Activated CD4-positive, alpha-beta T cell treated with anti-CD3 and anti-CD28 coated beads, Interleukin-2, Interleukin-4, amounts not matched to agents 100 ng/mL and 50 ng/mL, durations not matched to agents 16 hours and 8 hours (primary cell): ENCODE measurements at places on chromosomes 3 and 15.
A peak's percentile ranks its signal among the peaks of the same experiment; 100 is the strongest.

GRCh38 chr3:186520957-186521842 is 23.0 kb downstream of the CRYGS start:
- peak; percentile 80 for DNase-seq

DNA sequence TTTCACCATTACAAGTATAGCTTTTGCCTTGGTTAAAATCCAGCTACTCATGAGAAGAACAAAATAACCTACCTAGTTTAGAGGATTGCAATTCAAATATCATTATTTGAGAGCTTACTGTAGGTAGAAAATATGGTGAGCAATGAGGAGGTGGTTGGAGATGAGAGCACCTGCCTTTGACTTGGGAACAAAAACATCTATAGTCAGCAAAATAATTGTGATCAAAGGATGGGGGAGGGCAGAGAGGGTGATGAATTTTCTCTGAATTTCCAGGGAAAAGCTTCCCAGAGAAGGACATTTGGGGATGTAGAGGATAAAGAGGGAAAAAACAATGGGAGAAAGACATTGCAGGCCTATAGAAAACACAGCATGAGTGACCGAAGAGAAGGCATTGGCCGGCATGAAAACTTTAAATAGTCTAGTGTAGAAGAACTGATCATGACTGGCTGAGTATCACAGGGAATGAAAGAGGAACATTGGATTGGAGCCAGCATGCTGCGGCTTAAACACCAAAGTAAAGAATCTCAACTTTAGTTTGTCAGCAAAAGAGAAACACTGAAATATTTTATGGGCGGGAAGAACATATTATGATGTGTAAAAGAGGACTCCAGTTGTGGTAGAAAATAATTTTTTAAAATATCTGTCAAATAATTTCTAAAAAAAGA is 581.3 kb downstream of the UNC13C start:
- no peak for DNase-seq

DNA sequence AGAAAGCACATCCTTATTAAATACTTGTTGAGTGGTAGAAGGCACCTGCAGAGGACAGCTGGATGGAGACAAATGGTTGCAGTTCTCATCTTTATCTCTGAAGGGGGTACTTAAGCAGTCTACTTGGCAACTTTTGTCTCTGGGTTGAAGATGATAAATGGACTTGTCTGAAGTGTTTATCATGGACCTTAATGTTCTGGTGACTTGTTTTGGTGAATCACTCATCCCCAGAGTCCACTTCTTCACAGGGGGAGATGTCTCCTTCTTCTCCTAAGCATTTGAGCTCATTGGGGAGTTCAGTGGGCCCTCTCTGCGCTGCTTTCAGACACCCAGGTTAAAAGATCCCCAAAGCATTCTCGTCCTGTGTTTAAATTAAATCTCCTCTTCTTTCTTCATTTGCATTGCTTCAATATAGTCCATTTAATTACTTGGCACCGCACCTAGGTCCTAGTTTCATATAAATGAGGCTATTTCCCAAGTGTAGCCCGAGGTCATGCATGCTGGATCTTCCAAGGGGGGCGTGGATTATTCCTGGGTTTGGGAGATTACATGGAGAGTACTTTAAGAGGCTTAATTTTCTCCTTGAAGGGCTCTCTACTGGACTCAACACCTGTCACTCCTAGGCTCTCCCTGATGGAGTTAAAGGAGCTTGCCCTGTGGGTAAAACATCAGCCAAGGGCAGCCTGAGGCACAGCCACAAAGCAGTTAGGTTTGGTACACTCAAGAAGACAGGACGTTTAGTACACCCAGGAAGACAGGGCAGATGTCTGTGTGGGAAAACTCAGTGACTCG is 239.3 kb upstream of the C2CD4B start:
- no peak for DNase-seq

GRCh38 chr3:110902453-110903085 is 169.0 kb upstream of the NECTIN3 start:
- no peak for DNase-seq

DNA sequence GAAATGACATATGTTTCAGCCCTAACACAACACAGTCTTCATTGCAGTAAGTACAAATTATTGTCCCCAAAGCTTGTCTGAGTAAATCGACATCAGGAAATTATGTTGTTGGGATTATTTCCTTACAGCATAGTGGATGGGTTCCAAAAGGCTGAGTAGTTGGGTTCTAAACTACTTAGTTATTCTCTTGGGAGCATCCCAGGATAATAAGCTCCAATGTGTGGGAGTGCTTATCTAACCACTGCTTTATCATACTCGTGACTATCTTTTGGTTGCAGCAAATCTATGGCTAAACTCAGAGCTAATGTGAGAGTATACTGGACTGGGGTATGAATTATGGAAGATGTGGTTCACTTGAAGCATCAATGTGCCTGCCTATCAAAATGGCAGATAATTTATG is 128.5 kb downstream of the RBMS3 start:
- no peak for DNase-seq

DNA sequence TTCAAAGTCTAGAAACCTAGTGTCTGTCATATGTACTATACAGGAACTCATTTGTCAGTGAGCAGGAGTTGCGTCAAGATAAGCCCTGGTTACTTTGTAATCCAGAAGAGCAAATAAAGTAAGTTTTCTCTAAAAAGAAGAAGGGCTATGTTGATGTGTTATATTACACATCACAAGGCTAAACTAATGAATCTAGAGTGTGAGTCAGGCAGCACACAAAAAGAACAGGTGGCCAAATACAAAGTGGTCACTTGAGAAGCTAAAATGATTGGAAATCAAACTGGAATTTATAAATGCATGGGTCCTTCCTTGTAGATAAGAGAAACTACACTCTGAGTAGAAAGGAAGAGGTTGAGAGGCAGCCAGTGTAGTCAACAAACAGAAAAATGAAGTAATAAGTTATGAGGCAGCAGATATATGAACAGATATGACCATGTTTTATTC is 771.6 kb downstream of the DIPK2A start:
- no peak for DNase-seq

GRCh38 chr3:192991356-192991755 is 73.7 kb upstream of the MB21D2 start:
- no peak for DNase-seq

- DNase-seq: peak; percentile 37
Measured at GRCh38 chr15:38002883-38003477, 68.5 kb downstream of the TMCO5A start.

GRCh38 chr3:8837162-8837561 is 67.7 kb upstream of the OXTR start:
- no peak for DNase-seq

DNA sequence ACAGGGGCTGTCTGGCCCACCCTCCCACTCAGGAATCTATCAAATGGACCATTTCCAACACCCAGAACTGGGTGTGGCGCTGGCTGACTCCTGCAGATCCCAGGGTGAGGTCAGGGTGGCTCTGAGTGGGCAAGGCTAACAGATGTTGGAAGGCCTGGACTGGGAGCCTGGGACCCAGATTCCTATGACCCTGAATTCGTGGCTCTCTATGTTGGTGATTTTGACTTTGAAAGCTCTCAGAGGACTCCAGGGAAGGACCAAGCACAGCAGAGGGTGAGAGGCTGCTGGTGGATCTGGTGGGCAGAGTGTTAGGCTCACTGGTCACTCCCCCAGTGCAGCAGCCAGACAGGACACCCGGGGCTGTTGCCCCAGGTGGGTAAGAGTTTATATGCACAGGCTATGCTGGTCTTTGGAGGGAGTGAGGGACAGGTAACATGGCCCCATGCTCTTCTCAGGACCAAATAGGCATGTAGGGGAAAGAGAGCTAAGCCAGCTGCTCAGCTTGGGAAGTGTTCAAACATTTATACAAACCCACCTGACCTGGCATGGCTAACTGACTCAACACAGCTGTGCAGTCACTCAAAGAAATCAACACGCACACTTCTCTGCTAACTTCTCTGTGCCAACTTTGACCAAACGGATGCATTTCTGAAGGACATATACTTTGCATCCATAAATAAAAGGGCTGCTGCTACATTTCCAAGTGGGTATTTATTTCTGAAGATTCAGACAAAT is 62.6 kb upstream of the RAB6B start:
- no peak for DNase-seq

DNA sequence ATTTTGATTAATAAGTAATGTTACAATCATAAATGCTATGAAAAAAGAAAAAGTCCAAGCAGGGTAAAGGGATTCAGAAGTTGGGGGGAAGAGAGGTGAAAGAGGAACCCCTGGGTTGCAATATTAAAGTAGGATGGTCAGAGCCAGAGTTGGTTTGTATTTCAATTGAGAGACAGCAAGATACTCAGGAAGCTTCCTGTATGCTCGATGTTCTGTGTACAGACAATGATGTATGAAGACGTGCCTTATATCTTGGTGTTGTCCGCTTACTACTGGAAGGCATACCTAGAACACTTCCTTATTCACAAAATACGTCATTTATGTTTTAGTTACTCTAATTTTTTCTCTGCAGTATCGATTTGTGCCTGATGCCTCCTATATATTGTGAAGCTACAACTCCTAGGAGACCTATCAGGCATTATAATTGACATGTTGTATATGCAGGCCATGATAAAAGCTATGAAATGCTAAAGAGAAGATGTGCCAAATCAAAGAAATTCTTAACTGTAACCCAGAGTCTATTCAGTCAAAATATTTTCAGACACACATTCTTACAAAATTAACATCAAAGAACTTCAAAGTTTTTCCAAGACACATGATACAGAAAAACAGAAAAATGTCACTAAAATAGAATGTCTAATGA is 87.5 kb downstream of the TBL1XR1 start:
- DNase-seq: no peak

- no peak for DNase-seq
Measured at GRCh38 chr3:124783696-124784095, 53.4 kb downstream of the UMPS start.

GRCh38 chr3:187838016-187838540 is 92.8 kb upstream of the BCL6 start:
- DNase-seq: no peak

GRCh38 chr3:194431554-194431953 is 32.5 kb upstream of the GP5 start:
- DNase-seq: no peak

DNA sequence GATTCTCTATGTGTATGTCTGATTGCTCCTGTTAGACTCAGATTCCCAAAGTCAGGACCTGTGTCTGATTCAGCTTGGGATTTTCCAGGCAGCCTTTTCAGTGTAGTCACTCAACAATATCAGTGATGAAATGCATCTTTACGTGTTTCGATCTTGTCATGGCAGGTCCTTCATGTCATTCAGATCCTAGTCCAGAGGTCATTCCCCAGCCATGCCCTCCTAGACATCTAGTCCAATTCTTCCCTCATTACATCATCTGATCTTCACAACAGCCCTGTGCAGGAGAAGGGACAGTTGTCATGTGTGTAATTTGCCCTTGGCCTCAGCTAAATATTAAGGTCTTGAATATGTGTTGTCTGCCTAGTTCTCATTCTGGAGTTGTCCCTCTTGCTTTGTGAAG is 153.2 kb upstream of the NR2E3 start:
- no peak for DNase-seq

- DNase-seq: no peak
Measured at GRCh38 chr3:87546216-87546615, 269.8 kb upstream of the POU1F1 start.

GRCh38 chr3:119490153-119490552 is 8.2 kb upstream of the TIMMDC1 start:
- DNase-seq: no peak
